ENCODE measurements at places on chromosomes 6 and 20.

DNA sequence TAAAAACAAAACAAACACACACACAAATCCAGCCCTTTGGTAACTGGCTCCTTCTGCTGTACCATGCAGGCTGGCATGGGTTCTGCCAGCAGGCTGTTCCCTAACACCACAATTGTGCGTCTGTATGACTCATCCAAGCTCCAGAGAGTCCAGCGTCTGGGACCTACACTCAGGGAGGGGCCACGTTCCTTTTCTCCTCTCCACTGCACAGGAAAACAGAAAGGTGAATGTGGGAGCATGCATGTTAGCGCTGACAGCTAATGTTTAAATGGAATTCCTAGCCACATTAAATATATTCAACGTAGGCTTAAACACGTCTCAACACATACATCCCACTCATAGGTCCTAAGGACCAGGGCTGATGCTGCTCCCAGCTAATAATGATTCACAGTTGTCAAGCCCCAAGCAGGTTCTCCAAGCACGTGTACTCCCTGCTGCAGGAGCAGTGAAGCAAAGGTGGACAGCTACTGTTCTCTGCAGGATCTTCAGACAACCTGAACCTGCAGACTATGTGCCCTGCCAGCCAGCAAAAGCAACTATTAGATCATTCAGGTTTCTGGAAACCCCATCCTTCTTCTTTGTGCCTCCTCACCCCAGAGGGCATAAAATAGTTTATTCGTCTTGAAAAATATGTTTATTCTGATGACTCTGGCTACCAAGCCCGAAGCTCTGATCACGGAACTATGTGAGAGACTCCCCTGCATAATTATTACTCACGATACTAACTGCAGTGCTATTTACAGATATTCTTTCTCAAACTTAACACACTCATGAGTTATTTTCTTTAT is 20.9 kb downstream of the MAP1LC3A start:
- no peak for DNase-seq

DNA sequence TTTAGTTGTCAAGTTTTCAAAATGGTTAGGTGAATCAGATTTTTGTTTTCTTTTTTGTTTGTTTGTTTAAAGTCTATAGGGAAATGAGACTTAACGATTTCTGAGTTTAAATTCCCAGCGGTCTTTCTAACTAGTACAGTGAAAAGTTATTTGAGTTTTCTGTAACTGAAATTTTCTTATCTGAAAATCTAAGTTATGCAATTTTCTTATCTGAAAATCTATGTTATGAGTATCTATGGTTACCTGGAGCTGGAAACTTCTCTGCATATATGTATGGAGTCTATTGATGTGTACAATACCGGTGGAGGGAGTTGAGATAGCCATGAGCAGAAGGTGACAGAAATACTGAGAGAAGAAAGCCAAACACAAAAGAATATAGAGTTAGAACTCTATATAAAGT is 102.6 kb downstream of the MANEA start:
- DNase-seq, result no peak

- no peak for DNase-seq
Observed at GRCh38 chr20:10511170-10511508, 76.0 kb downstream of the SLX4IP start.

DNA sequence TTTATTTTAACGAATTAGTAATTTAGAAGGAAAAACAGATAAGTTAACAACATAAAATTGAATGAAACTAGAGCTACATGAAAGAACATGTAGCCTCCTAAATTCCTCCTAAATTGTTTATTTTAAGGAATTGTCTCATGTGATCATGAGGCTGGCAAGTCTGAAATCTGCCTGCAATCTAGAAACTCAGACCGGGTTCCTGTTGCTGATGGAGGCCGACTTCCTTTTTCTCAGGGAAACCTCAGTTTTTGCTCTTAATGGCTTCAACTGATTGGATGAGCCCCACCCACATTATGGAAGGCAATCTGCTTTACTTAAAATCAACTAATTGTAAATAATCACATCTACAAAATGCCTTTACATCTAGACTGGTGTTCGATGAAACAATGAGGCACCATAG is 267.6 kb upstream of the PRND start:
- DNase-seq, result no peak

DNA sequence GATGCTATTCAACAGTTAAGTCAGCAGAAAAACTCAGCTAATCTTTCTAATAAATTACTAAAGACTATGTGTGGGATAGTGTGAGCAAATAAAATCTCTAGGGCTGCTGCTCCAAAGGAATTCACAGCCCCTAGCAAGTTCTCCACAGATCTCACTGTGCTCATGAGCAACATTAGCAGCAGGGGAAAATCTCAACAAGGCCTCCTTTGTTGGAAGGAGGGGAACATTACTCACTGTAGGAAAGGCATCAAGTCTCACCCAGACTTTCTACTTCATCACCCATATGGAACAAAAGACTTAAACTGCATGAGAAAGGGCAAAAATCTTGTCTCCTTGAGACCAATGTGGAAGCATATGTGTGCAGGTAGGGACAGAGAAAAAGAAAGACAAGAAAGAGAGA is 726.4 kb upstream of the SLC35B3 start:
- no peak for DNase-seq

- DNase-seq, result no peak
Observed at GRCh38 chr6:157490611-157491269, 109.8 kb downstream of the ZDHHC14 start.
